T follicular helper cell (primary cell): ENCODE measurements at places on chromosomes 6 and 20.

DNA sequence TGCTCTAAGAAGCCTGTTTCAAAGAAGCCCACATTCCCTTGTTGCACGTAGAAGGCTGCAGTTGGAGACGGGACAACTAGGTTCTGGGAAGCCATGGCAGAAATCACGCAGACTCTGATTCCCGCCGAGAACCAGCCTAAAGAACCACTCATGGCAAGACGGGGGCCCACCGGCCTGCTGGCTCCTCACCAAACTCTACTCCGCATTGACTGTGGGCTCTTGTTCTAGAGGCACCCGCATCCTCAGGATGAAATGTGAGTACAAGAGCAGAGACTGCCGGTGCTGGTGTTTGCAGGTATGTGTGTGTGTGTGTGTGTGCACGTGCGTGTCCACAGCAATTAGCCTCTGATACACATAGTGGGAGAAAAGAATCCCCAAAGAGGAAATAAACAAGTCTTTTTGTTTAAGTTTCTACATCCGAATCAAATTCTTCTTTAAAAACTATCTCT lies 42.3 kb upstream of the NR2E1 start:
- DNase-seq, result no peak

- DNase-seq, result no peak
These were observed 50.8 kb upstream of the SMLR1 start for GRCh38 chr6:130776287-130776925.

DNA sequence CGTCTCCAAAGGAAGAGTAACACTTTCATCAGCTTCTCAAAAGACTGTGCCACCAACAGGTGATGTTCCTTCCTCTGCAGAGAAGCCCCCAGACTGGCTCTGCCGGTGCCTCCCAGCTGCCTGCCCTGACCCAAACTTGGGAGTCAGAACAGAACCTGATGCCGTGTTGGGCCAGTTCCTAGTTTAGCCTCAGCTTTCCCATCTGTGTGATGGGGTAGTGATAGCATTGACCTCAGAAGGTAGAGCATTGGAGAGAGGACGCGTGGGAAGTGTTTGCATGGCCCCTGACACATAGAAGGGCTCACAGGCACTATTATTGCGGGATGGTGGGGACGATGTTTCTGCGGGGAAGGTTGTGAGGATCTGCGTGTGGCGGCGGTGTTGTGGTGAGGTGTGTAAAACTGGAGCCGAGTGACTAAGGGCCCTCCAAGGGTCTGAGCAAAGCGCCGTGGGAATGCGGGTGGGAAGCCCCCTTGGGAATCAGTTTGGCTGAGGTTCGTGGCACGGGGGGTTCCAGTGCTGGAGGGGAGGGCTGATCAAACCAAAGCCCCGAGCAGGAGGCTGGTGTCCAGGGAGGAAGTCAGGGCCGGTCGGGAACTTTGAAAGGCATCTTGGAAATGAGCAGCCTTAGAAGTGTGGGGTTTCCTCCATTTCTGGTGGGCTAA lies 1.7 kb downstream of the NTSR1 start:
- DNase-seq, result no peak

DNA sequence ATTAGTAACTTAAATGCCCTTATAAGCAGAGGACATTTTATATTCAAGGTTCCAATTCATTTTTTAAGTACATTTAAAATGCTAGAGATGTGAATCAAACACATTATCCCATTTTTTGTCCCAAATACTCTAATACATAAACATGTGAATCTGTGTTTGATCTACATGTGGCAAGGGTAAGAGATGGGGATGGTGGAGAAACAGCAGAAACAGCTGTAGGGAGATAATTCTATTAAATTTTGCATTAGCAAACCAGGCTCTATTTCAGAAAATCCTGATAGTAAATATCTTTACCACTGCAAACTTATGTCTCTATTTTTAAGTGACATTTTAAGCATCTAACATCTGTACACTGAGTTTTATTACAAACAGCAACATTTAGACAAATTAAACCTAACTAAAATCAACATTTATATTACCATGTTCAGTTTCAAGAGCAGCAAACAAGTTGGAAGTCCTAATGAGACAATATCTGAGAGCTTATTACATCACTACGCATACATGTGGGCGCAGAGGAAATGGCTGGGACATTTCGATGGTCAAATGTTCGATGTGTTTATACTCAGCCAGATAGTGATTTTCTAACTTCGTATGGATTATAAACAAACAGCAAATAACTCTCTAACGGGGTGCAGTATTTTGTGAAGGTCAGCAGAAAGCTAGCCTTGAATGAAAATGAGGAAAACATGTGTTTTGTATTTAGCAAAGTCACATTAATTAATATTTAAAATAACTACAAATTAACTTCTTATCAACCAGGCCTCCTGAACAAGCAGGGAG lies 165.1 kb downstream of the GJA1 start:
- DNase-seq, result no peak

- no peak for DNase-seq
These were observed 187.7 kb downstream of the TRIM27 start for GRCh38 chr6:28736121-28736520.

DNA sequence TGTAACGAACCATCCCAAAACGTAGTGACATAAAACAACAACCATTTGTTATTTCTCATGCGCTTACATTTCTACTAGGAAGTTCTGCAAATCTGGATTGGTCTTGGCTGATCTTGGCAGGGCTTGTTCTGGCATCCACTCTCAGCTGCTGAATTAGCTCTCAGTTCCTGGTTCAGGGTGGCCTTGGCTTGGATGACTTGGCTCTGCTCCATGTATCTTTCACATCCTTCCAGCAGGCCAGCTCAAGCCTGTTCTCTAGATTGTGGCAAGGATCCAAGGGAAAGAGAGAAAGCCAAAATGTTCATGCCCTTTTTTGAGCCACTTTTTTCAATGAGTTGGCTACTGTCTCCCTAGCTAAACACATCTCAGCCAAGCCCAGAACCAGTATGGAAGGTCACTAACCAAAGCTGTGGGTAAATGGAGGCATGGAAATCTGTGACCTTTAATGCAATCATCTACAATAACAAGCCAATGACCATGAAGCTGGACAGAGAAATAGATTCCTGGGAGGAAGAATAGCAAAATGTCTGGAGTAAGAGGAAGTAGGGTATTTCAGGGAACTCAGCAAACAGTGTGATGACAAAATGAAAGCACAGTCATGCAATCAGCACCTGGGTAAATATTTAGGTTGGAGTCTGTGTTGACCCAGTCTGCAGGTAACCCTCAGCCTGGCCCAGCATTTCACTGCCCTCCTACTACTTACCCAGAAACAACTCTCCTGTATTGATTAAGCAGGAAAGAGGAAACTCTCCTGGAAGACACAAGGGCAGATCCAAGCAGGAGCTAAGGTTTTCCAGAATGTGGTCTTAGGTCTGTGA lies 32.7 kb upstream of the SNAP25 start:
- no peak for DNase-seq
